Esophagus muscularis mucosa (tissue), 4 donors: ENCODE measurements at places on chromosomes 1 and 21.

GRCh38 chr1:175841738-175842187, 98.4 kb upstream of the TNR start:
- no peak for DNase-seq

- no peak for DNase-seq
These were observed 129.9 kb downstream of the DSCAM start for GRCh38 chr21:40717028-40717427.

DNA sequence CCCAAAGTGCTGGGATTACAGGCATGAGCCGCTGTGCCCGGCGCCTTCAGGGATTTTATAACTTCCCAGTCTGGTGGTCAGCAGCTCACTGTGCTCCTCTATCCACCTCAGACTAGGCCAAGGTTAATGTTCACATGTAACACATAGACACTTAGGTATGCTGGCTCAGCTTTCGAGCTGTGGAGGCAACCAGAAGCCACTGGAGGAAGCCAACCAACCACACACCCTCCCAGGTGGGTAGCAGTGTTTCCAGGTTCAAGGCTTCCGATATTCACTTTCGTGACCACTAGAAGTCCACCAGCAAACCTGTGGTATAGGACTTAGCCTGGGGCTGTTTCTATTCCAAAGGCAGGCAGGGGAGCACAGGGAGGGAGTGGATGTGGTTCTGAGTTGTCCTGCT, 255.9 kb upstream of the KIAA0040 start:
- DNase-seq = no peak

DNA sequence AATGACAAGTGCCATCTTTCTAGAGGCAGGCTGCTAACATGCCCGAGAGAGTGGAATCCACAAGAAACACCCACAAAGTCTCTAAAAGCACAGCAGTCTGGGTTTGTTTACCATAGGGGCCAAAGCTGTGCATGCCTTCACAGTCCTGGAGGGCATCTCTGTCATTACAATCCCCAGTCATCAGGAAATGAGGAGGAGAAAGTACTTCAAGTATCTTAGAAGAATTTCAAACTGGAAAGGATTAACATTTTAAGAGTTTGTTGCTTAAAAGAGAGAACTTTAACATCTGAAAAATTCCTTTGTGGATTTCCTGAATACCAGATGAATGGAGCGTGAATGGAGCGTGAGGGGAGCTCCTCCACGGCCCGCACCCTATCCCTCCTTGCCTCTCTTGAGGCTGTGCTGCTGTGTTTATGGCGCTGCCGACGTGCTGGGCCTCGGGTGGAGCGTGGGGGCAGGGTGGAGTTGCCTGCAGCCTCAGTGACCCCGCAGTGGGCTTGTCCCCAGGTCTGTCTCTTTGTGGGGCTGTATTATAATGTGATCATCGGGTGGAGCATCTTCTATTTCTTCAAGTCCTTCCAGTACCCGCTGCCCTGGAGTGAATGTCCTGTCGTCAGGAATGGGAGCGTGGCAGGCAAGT, 23.3 kb downstream of the SLC6A17 start:
- no peak for DNase-seq

GRCh38 chr1:82565146-82565545, 764.4 kb downstream of the ADGRL2 start:
- no peak for DNase-seq

- DNase-seq = no peak
These were observed 52.7 kb upstream of the SYNC start for GRCh38 chr1:32755098-32755809.

GRCh38 chr1:6108937-6109614, 63.4 kb downstream of the KCNAB2 start:
- no peak for DNase-seq

GRCh38 chr1:240338837-240339236, 247.2 kb downstream of the FMN2 start:
- no peak for DNase-seq

DNA sequence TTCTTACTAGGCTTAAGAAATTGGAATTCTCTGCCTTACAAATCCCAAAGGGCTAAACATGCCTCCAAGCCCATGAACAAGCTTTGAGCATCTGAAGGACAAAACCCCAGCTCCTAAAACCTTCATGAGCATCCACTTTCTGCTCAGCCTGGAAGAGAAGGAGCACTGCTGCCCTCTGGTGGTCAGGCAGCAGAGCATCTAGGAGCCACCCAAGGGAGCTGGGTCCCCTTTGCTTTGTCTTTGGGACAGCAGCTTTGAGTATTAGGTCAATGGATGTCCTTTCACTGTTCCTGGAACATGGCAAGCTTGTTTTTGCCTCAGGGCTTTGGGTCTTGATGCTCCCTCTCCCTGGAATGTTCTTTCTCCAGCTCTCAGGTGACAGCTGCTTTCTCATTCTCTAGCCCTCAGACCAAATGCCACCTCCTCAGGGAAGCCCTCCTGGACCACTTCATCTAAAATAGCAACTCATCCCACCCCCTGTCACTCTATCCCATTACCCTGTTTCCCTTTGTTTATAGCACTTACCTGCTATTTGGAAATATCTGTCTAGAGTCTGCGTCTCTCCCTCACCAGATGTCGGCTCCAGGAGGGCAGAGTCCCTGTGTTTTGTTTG, 25.7 kb downstream of the RAB7B start:
- DNase-seq = no peak

- peak; percentile 2 for DNase-seq
These were observed 90.3 kb downstream of the DISC1 start for GRCh38 chr1:231716879-231717278.

- no peak for DNase-seq
These were observed 8.4 kb upstream of the SLC19A1 start for GRCh38 chr21:45550522-45551210.

GRCh38 chr1:174309490-174309889, 138.3 kb upstream of the GPR52 start:
- no peak for DNase-seq

DNA sequence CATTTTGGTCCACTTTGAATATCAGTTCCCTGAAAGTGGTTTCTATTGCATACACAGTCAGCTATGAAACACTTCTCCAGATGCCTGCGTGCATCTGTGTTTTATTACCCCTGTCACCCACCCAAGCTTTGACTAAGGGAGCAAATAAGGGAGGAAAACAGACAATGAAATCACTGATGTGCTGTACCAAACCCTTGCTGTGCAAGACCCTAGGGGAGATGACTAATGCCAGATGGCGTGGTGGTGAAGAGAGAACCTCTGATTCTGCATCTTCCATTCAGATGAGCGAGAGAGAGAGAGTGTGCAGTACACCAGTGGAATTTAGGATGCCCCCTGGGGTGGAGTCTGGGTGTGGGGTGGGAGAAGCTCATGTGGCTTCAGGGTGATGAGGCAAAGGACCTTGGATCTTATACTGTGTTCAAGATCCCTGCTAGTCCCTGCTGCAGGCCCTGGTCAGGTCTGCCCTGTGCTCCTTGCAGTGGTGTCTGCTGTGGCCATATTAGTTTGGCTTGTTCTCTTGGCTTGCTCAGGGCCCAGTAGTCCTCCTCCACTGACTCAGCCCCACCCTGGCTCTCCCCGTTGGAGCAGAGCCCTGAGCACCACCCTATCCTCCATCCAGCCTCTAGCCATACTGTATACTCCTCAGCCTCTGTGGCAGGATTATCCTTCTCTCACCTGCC, 18.5 kb downstream of the CLCA1 start:
- peak; percentile 91 for DNase-seq

- DNase-seq = no peak
These were observed 133.7 kb downstream of the SMYD2 start for GRCh38 chr1:214414691-214415090.

DNA sequence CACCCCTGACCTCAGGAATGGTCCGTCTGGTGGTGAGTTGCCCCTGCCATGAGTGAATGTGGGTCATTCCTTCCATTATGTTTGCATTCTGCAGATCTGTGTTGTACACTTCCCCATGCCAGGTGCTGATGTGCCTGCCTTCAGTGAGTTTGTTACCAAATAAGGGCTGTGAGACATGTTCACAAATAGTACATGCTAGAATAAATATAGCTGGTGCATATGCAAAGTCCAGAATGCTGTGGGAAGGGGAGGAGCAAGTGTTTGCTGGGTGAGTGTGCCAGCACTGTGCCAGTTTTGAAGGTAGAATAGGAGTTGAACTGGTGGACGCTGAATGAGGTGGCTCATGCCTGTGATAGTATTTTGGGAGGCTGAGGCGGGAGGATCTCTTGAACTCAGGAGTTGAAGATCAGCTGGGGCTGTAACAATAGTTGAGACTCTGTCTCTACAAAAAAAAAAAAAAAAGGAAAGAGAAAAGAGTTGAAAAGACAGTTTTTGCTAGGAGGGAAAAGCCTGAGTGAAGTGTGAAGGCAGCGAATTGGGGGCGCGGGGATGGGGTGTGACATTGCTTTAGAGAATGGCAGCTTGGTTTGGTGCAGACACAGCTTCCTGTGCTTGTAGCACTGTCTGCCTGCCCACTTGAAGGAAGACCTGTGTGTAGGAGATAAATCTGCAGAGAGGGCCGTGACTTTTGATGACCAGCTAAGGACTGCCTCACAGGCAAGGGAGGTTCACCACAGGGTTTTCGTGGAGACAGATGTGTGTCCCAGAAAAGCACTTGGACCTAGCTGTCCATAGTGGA, 61.1 kb downstream of the LGR6 start:
- DNase-seq = no peak

GRCh38 chr1:154736841-154737240, 128.9 kb upstream of the ADAR start:
- no peak for DNase-seq

DNA sequence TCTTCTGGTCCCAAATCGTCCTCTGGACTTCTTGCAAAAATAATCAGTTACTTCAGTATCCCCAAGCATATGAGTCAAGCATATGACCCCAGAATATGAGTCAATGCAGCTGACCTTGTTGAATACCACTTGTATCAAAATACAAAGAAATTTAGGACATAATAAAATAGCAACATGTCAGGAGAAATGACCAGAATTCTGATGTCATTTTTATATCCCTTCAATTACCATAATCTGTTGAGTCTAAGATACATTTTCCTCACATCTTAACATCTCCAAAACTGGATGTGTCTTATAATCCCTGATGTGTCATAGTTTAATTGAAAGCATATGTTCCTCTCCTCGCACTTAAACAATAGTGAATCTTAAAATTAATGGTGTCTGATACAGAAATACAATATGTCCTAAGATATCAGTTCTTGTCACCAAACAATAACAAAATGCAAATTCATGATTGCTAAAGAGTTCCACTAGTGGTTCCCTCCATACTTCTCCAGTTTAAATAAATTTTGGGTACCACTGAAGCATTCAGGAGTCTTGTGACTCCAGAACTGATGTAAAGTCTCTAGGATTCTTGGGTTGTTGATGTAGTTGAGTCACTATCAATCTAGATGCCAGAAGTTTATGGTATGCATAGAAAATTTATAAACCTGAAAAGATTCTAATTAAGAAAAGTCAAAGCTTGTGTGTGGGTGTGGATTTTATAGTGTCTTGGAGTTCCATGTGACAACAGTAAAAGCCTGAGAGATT, 41.8 kb downstream of the KIFAP3 start:
- no peak for DNase-seq

GRCh38 chr1:53648516-53648915, 90.4 kb downstream of the GLIS1 start:
- DNase-seq = no peak

GRCh38 chr1:156581661-156582387, 2.3 kb downstream of the TTC24 start:
- no peak for DNase-seq

DNA sequence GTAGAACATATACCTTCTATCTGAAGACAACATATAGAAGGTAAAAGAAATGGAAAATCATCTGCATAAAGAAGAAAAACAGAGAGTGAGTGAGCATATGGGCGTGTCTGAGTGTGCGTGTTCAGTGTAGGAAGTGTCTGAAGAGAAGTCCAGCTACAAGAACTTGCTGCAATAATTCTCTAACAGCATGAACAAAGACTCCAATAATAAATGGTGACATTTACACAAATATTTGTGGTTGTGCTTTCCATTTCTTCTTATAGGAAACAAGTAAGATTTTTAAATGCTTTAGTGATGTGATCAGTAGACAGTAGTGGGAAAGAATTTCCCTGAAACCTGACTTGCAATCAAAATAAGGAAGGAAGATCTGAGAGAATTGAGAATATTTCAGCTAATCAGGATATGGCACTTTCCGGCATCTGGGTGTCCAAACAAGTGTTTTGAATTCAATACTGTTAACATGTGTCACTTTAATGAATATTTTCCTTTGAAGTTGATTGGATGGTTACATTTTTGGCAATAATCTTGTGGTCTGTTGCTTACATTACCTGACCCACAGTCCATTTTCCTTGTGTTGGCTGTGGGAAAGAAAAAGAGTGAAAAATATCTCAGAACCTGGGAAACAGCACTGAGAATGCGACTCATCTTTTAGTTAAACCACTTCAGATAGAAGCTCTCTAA, 154.0 kb downstream of the TGFB2 start:
- no peak for DNase-seq

- no peak for DNase-seq
These were observed 1464.8 kb upstream of the PRMT6 start for GRCh38 chr1:105591681-105592080.
